ENCODE measurements at places on chromosomes 11 and 22. TPM values are rescaled to one million over a fixed set of nuclear protein-coding genes. Genes with fewer than 3 reads are reported as not detected.

SLC29A2 gene
- total RNA-seq, result 2.9 TPM

OR4A16 gene
- total RNA-seq, result not detected

SPI1 gene
- 2.6 TPM for total RNA-seq

NXPE4 gene
- 0.15 TPM for total RNA-seq

RFPL3 gene
- not detected for total RNA-seq

LIF gene
- 0.09 TPM for total RNA-seq

HDAC10 gene
- 43.9 TPM for total RNA-seq

SCUBE1 gene
- 4.0 TPM for total RNA-seq

PICK1 gene
- total RNA-seq, result 26.3 TPM

CDC42BPG gene
- total RNA-seq, result 26.9 TPM

VWA5A gene
- total RNA-seq, result 2.7 TPM

FXYD2 gene
- not detected for total RNA-seq

KRTAP5-9 gene
- not detected for total RNA-seq

RCOR2 gene
- 0.22 TPM for total RNA-seq

KCNK7 gene
- total RNA-seq, result 22.5 TPM

PKNOX2 gene
- total RNA-seq, result 5.9 TPM

SLC17A6 gene
- not detected for total RNA-seq

SYT9 gene
- total RNA-seq, result not detected

SCGB1D2 gene
- not detected for total RNA-seq

FGF19 gene
- total RNA-seq, result not detected

OR8G1 gene
- not detected for total RNA-seq

ACTN3 gene
- total RNA-seq, result not detected

MTA2 gene
- 110 TPM for total RNA-seq

NKAPD1 gene
- 8.2 TPM for total RNA-seq
